ENCODE measurements at places on chromosomes 3 and 15. TPM values are rescaled to one million over a fixed set of nuclear protein-coding genes. Genes with fewer than 3 reads are reported as not detected.

GRCh38 chr15:69143756-69144436, 16.5 kb upstream of the GLCE start:
- H3K27me3 ChIP-seq, result peaks cover 39% of the 10 kb centered on the region
- peaks cover 12% of the 10 kb centered on the region for H3K4me1 ChIP-seq
- H3K4me3 ChIP-seq, result no peak overlapping the region
- no peaks in the 10 kb centered on the region for H3K36me3 ChIP-seq
- H3K27ac ChIP-seq, result no peak overlapping the region

DNA sequence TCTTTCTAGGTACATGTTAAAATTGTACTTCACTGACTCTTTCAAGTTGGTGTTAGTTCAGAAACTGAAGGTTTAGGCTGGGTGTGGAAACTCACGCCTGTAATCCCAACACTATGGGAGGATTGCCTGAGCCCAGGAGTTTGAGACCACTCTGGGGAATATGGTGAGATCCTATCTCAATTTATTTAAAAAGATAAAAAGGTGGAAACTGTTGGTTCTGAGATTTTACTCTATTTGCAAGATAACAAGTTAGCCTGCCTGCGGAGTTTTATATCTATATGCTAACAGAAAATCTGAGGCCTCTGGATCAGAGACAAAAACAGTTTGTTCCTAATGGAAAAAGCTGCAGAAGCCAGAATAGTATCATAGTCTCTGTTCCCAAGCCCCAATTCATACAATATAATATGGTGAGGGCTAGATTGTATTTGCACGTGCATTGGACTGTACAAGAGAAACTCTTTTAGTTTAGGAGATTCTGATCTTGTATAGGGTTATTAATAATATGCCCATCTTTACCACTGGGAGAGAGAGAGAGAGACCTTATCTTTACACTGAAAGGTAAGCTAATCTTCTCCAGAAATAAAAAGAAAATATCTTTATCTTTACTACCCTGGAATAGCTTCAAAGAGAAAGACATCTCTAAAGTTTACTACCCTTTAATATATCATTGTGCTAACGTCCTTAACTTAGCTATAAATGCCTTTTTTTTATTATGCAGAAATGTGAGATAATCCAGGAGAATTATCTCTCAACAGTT, 1267.6 kb downstream of the OTOL1 start:
- no peak overlapping the region for H3K27ac ChIP-seq
- H3K4me3 ChIP-seq, result no peak overlapping the region
- no peaks in the 10 kb centered on the region for H3K36me3 ChIP-seq
- no peak for DNase-seq
- H3K27me3 ChIP-seq, result no peaks in the 10 kb centered on the region

DNA sequence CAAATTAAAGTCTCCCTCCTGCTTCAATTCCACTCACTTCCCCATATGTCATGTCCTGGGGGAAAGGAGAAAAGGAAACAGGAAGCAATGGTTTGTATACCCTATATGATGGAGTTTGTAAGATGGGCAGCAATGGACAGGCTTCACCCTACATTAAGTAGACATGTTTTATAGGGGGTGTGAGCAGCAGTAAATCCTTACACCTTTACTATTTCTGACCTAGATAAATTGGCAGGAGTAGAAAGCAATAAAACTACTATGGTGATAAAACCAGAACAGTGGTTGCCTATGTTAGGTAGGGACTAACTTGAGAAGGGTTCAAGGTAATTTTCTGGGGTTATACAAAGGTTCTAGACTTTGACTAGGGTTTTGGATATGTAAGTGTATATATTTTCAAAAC, 301.7 kb downstream of the GBE1 start:
- no peaks in the 10 kb centered on the region for H3K36me3 ChIP-seq
- DNase-seq, result no peak
- H3K27me3 ChIP-seq, result no peaks in the 10 kb centered on the region
- no peak overlapping the region for H3K4me3 ChIP-seq
- H3K4me1 ChIP-seq, result no peaks in the 10 kb centered on the region
- no peak overlapping the region for H3K27ac ChIP-seq

DNA sequence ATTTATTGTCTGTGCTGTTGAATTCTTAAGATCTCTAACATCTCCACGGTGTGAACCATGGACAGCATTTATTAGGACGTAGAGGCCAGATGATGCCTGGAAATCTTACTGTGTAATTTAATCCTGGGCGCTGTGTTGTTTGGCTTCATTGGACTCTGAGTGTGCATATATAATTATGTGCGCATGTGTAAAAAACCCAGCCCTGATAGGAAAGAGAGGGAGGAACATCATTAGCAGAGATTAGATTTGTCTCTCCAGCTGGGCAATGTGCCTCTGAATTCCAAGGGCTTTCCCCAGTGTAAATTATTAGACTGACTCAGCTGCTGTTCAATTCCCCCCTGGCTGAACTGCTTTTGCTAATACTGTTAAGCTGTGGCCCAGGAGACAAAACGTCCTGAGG, 39.6 kb downstream of the MAP3K13 start:
- peaks cover 3% of the 10 kb centered on the region for H3K4me1 ChIP-seq
- peak; percentile 61 for DNase-seq
- no peaks in the 10 kb centered on the region for H3K27me3 ChIP-seq
- no peaks in the 10 kb centered on the region for H3K36me3 ChIP-seq
- no peak overlapping the region for H3K27ac ChIP-seq

GRCh38 chr3:122251428-122251827, 68.0 kb downstream of the CASR start:
- H3K27ac ChIP-seq, result no peak overlapping the region
- DNase-seq, result no peak
- H3K27me3 ChIP-seq, result peaks cover 3% of the 10 kb centered on the region
- no peak overlapping the region for H3K4me3 ChIP-seq
- peaks cover 9% of the 10 kb centered on the region for H3K4me1 ChIP-seq

- H3K36me3 ChIP-seq, result peaks cover 1% of the 10 kb centered on the region
- no peaks in the 10 kb centered on the region for H3K4me1 ChIP-seq
- H3K27me3 ChIP-seq, result no peaks in the 10 kb centered on the region
- no peak overlapping the region for H3K27ac ChIP-seq
These were observed 58.3 kb downstream of the NSUN3 start for GRCh38 chr3:94121161-94121560.

DNA sequence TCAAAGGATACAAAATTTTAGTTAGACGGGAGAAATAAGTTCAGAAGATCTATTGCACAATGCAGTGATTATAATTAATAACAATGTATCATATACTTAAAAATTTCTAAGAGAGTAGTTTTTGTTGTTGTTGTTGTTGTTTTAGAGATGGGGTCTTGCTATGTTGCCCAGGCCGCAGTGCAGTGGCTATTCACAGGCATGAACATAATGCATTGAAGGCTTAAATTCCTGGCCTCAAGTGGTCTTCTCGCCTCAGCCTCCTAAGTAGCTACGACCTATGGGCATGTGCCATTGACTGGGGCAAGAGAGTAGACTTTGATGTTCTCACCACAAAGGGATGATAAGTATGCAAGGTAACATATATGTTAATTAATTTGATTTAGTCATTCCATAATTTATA, 7.5 kb downstream of the STRIT1 start:
- peaks cover 6% of the 10 kb centered on the region for H3K4me1 ChIP-seq
- no peak overlapping the region for H3K4me3 ChIP-seq
- H3K27ac ChIP-seq, result no peak overlapping the region
- no peaks in the 10 kb centered on the region for H3K36me3 ChIP-seq
- H3K27me3 ChIP-seq, result no peaks in the 10 kb centered on the region

GRCh38 chr15:22933641-22934061, 46.5 kb downstream of the CYFIP1 start:
- no peak overlapping the region for H3K4me3 ChIP-seq
- no peaks in the 10 kb centered on the region for H3K4me1 ChIP-seq
- H3K36me3 ChIP-seq, result peaks cover 51% of the 10 kb centered on the region
- peak; percentile 14 for DNase-seq

DNA sequence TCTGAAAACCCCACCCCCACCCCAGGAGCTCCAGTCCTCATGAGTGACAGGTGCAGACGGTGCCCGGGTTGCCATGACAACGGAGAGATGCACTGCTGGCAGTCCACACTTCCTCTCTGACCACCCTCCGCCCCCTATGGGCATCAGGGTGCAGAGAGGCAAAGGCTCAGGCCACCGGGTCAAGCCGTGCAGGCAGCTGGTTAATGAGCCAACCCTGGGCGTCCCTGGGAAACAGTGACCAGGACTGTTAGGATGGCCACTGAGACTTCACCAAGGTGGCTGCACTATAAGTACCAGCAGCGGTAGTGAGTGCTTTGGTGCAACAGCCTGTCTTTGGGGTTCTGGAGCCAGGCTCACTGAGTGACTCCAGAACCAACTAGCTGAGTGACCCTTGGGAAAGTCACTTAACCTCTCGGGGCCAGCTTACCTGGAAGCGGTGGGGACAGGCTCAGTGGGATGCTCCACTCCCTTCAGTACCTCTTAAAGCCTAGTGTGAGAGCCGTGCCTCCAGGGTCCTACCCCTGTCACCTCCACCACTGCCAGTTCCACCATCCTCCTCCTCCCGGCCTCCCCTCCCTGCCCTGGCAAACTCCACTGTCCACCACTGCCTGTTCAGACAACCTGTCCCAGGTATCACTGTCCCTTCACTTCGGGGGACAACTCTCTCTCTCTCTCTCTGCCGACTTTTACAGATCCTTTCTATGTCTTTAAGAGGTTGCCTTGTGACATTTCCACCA, 121.0 kb upstream of the PRR20G start:
- peaks cover 31% of the 10 kb centered on the region for H3K27me3 ChIP-seq
- H3K4me1 ChIP-seq, result no peaks in the 10 kb centered on the region
- DNase-seq, result no peak

DNA sequence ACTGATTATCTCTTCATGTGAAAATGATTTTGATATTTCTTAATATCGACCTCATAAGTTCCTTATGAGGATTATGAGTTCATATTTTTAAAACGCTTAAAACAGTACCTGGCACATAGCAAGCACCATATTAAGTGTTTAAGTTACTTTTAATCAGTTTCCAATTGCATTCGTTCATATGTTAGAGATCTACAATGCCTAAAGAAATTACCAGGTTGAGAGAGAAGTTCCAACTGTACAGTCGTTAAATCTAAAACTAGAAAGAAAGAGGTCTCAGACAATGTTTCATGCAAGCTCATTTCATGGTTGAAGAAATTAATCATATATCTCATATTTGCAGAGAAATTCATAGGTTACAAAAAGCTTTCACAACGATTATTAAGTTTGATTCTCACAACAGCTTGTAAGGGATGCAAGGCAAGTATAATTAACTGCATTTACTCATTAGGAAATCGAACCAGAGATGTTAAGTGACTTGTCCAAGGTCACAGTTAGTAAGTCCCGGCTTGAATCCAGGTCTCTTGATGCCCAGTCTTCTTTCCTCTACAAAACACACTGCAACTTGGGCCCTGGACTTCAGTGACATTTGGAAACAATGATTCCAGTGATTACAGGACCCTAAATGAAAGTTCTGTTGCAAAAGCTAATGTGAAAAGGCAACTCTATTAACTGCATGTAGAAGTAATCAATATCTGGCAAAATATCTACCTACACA, 1.3 kb downstream of the MYO5A start:
- H3K36me3 ChIP-seq, result no peaks in the 10 kb centered on the region
- DNase-seq, result no peak
- H3K4me3 ChIP-seq, result no peak overlapping the region
- H3K4me1 ChIP-seq, result peaks cover 9% of the 10 kb centered on the region
- peaks cover 7% of the 10 kb centered on the region for H3K27me3 ChIP-seq
- no peak overlapping the region for H3K27ac ChIP-seq

GRCh38 chr3:40923651-40924050, 275.7 kb upstream of the CTNNB1 start:
- no peaks in the 10 kb centered on the region for H3K4me1 ChIP-seq
- no peaks in the 10 kb centered on the region for H3K36me3 ChIP-seq
- DNase-seq, result no peak
- H3K27me3 ChIP-seq, result no peaks in the 10 kb centered on the region
- no peak overlapping the region for H3K4me3 ChIP-seq
- no peak overlapping the region for H3K27ac ChIP-seq

DNA sequence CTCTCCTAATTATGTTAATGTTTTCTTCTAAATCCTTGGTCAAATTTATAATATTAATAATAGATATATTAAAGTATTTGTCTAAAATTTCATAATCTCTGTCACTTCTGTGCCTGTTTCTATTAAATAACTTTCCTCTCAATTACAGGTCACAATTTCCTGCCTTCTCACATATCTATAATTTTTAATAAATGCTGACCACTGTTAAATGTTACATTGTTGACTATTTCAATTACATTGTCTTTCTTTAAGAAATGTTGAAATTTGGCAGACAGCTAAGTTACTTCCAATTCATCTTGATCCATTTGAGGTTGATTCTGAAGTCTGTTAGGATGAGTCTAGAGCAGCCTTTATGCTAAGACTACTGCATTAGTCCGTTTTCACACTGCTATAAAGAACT, 41.7 kb downstream of the MYL3 start:
- H3K4me3 ChIP-seq, result no peak overlapping the region
- peaks cover 8% of the 10 kb centered on the region for H3K27me3 ChIP-seq
- no peak for DNase-seq
- no peak overlapping the region for H3K27ac ChIP-seq

- no peaks in the 10 kb centered on the region for H3K4me1 ChIP-seq
- DNase-seq, result no peak
- H3K27me3 ChIP-seq, result no peaks in the 10 kb centered on the region
- no peak overlapping the region for H3K4me3 ChIP-seq
- no peaks in the 10 kb centered on the region for H3K36me3 ChIP-seq
These were observed 47.2 kb downstream of the NCK1 start for GRCh38 chr3:136909187-136909586.

GRCh38 chr3:105679951-105680350, 188.9 kb downstream of the CBLB start:
- no peak overlapping the region for H3K4me3 ChIP-seq
- H3K27ac ChIP-seq, result no peak overlapping the region
- H3K4me1 ChIP-seq, result no peaks in the 10 kb centered on the region
- no peak for DNase-seq
- peaks cover 12% of the 10 kb centered on the region for H3K36me3 ChIP-seq

- no peak overlapping the region for H3K4me3 ChIP-seq
- peaks cover 20% of the 10 kb centered on the region for H3K36me3 ChIP-seq
These were observed 9.8 kb downstream of the SMAD6 start for GRCh38 chr15:66711862-66712261.

DNA sequence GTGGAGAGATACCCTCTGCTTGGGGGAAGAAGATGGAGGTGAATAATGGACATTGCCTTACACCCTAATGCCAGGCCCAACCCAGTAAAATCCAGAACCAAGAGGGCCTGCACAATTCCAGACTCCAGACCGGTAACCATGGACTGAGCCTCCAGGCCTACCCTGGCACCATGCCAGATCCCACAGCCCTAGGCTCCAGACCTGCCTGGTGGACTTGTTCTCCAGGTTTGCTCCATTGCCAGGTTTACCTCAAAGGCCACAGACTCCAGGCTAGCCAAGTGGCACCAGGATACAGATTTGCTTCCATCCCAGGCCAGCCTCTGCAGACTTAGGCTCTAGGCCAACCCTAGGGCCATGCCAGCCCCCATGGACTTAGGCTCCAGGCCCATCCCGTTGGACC, 14.0 kb downstream of the PLCH1 start:
- no peak overlapping the region for H3K4me3 ChIP-seq
- no peak overlapping the region for H3K27ac ChIP-seq
- DNase-seq, result no peak
- H3K27me3 ChIP-seq, result peaks cover 2% of the 10 kb centered on the region

MNS1 gene
- polyA plus RNA-seq, result 0.62 TPM

SLC38A3 gene
- 0.36 TPM for polyA plus RNA-seq

MESP1 gene
- 0.13 TPM for polyA plus RNA-seq

UBAP1L gene
- polyA plus RNA-seq, result 1.1 TPM

TAGLN3 gene
- 7.7 TPM for polyA plus RNA-seq

GRK7 gene
- polyA plus RNA-seq, result not detected

CADPS gene
- polyA plus RNA-seq, result not detected

ACSBG1 gene
- 0.03 TPM for polyA plus RNA-seq
